ENCODE measurements at places on chromosomes 13 and 19. TPM values are rescaled to one million over a fixed set of nuclear protein-coding genes. Genes with fewer than 3 reads are reported as not detected.

The CEACAM20 gene
- not detected for total RNA-seq

The SIRT2 gene
- 47.1 TPM for total RNA-seq

DNA sequence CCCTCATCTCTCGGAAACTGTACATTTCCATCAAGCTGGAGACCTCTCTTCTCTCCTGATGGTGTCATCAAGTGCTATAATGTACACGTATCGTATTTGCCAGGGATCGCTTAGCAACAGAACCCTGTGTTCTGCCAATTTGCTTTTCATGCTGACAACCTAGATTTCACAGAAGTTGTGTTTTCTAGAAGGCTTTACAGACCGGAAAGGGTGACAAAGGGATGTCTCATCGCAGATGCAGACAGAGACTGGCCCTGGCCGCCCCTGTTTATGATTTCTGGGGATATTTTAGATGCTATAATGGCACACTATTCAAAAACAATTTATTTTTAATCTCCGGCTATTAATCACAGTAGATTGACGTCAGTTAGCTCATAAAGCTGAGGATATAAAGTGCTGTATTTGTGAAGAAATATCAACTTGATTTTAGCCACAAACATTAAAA, 291.4 kb downstream of the IRS2 start:
- no peaks in the 10 kb centered on the region for H3K27me3 ChIP-seq
- H3K4me3 ChIP-seq = no peak overlapping the region
- DNase-seq = no peak
- H3K4me1 ChIP-seq = no peaks in the 10 kb centered on the region
- no peaks in the 10 kb centered on the region for H3K36me3 ChIP-seq

- no peak overlapping the region for H3K27ac ChIP-seq
- peaks cover 68% of the 10 kb centered on the region for H3K27me3 ChIP-seq
- peaks cover 14% of the 10 kb centered on the region for H3K4me1 ChIP-seq
Measured at GRCh38 chr19:38228005-38228377, 4.0 kb upstream of the DPF1 start.

GRCh38 chr13:98798849-98799645, 46.6 kb upstream of the SLC15A1 start:
- no peak overlapping the region for H3K27ac ChIP-seq
- H3K36me3 ChIP-seq = peaks cover 25% of the 10 kb centered on the region
- DNase-seq = no peak
- H3K4me1 ChIP-seq = peaks cover 3% of the 10 kb centered on the region
- no peak overlapping the region for H3K4me3 ChIP-seq

DNA sequence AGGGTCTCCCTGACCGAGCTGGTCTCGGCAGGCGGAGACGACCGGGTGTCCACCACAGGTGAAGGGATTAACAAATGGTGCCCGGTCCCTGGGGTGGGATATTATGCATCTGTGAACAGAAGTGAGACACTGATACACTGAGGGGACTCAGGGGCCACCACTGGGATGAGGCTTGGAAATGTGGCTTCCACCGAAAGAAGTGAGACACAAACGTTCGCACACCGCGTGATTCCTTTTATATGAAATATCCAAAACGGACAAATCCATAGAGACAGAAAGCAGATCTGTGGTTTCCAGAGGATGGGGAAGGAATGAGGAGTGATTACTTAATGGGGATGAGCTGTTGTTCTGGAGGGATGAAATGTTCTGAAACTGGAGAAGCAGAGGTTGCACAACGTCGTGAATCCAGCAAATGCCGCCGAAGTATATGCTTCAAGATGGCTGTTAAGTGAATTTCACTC, 47.5 kb downstream of the C13orf46 start:
- peaks cover 91% of the 10 kb centered on the region for H3K27me3 ChIP-seq
- H3K4me3 ChIP-seq = no peak overlapping the region
- no peak overlapping the region for H3K27ac ChIP-seq
- DNase-seq = peak; percentile 38
- peaks cover 8% of the 10 kb centered on the region for H3K4me1 ChIP-seq

GRCh38 chr13:74706801-74707200, 572.6 kb upstream of the KLF12 start:
- DNase-seq = no peak
- no peaks in the 10 kb centered on the region for H3K27me3 ChIP-seq
- H3K27ac ChIP-seq = no peak overlapping the region
- no peaks in the 10 kb centered on the region for H3K36me3 ChIP-seq
- H3K4me3 ChIP-seq = no peak overlapping the region
- no peaks in the 10 kb centered on the region for H3K4me1 ChIP-seq

GRCh38 chr13:73231471-73231870, 172.7 kb downstream of the KLF5 start:
- no peak overlapping the region for H3K27ac ChIP-seq
- peaks cover 41% of the 10 kb centered on the region for H3K27me3 ChIP-seq
- H3K36me3 ChIP-seq = peaks cover 1% of the 10 kb centered on the region
- no peak overlapping the region for H3K4me3 ChIP-seq
- peaks cover 28% of the 10 kb centered on the region for H3K4me1 ChIP-seq

DNA sequence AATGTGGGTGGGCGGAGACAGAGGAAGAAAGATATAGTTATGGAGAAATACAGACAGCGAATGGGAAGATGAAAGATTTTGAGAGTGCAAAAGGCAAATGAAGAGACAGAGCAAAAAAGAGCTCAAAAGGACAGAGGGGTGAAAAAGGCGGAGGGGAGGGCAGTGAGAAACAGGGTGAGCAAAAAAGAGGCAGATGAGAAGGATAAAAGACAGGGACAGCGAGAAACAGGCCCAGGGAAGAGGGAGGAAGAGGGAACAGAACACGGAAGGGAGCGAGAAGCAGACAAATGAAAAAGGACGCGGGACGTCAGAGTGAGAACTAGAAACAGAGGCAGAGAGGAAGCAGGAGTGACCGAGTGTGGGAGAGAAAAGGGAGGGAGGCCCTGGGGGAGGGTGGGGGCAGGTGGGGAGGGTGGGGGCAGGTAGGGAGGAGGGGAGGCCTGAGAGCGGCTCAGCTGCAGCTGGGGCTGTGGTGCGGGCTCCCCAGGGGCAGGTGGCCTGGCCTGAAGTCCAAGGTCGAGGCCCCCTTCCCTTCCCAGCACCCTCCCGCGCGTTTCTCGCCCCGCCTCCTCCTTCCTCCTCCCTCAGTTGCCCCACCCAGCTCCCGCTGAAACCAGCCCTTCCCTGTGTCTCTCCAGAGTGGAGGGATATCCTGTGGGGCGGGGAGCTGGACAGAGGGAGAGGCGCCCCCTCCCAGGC, 2.9 kb downstream of the KLK1 start:
- peaks cover 42% of the 10 kb centered on the region for H3K27me3 ChIP-seq
- peak overlapping the region; percentile 67 for H3K4me3 ChIP-seq
- H3K27ac ChIP-seq = peak overlapping the region; percentile 22
- no peak for DNase-seq
- H3K4me1 ChIP-seq = peaks cover 41% of the 10 kb centered on the region
- H3K36me3 ChIP-seq = no peaks in the 10 kb centered on the region

DNA sequence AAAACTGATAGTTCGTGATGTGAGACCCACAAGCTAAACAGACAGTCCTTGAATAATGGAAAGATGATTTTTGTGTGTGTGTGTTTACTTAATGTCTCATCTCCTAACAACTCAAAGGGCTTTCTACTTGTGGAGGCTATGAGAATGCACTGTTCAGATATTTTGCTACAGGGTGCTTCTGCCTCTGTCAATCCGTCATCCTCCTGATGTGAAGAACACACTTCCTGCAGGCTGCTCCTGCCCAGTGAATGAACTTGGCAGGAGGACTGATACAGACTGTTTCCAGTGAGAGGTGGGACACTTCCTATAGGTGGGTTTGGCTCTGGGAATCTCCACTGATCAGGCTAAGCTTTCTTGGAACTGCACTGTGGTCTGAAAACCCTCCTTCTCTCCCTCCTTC, 168.4 kb upstream of the STARD13 start:
- H3K27me3 ChIP-seq = peaks cover 11% of the 10 kb centered on the region
- H3K36me3 ChIP-seq = no peaks in the 10 kb centered on the region
- no peaks in the 10 kb centered on the region for H3K4me1 ChIP-seq
- H3K27ac ChIP-seq = no peak overlapping the region

DNA sequence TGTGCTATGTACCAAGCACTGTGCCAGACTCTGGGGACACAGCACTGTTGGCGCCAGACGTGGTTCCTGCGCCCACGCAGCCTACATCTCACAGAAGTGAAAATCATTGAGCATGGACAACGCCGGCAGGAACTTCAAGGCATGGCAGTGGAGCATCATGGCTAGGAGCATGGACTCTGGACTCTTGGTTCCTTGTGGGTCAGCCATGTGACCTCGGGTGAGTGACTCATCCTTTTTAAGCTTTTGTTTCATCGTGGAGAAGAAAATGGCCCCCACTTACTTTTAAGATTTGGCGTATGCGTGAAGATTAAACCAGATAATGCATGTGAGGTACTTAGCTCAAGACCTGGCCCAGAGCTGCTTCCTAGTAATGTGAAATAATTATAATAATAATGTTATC, 988.5 kb downstream of the UQCRFS1 start:
- H3K4me3 ChIP-seq = no peak overlapping the region
- H3K4me1 ChIP-seq = no peaks in the 10 kb centered on the region
- H3K27ac ChIP-seq = no peak overlapping the region
- no peaks in the 10 kb centered on the region for H3K36me3 ChIP-seq
- DNase-seq = no peak

- H3K4me1 ChIP-seq = no peaks in the 10 kb centered on the region
- no peaks in the 10 kb centered on the region for H3K36me3 ChIP-seq
- no peak for DNase-seq
- H3K27me3 ChIP-seq = no peaks in the 10 kb centered on the region
- no peak overlapping the region for H3K4me3 ChIP-seq
Measured at GRCh38 chr19:56974556-56975207, 134.2 kb upstream of the PEG3 start.

Measured in activated CD8-positive, alpha-beta memory T cell treated with anti-CD3 and anti-CD28 coated beads, Interleukin-2, amount 10 ng/mL, durations not matched to agents 7 days and 5 days (primary cell).